WTC11 (cell line): ENCODE measurements at places on chromosomes 6 and 20.
A peak's percentile ranks its signal among the peaks of the same experiment; 100 is the strongest.

- no peak for DNase-seq
Measured at GRCh38 chr6:122702841-122703240, 76.7 kb upstream of the FABP7 start.

DNA sequence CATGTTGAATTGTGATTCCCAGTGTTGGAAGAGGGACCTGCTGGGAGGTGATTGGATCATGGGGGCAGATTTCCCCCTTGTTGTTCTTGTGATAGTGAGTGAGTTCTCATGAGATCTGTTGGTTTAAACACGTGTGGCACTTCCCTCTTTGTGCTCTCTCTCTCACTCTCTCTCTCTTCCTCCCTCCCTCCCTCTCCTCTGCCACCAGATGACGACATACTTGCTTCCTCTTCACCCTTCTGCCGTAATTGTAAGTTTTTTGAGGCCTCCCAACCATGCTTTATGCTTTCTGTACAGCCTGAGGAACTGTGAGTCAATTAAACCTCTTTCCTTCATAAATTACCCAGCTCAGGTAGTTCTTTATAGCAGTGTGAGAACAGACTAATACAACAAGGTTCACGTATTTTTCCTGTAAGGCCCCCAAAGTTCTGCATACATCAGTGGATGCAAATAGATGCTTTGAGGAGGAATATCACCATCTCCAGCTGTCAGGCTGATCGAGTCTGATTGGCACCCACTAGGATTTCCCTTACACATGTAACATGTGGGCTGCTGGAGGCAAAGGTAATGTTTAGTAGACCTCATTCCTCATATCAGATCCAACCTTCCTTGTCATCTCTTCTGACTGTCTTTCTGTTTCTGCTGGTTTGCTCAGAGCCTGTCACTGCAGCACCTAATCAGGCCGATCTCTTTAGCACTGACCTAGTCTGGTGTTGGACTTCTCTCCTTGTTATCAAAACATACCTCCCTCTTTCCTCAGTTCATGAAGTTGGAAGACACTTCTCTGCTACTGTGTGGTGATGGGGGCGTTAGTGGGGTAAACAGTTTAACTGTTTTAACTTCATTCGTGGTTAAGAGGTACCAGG, 54.3 kb upstream of the BACH2 start:
- DNase-seq = no peak

DNA sequence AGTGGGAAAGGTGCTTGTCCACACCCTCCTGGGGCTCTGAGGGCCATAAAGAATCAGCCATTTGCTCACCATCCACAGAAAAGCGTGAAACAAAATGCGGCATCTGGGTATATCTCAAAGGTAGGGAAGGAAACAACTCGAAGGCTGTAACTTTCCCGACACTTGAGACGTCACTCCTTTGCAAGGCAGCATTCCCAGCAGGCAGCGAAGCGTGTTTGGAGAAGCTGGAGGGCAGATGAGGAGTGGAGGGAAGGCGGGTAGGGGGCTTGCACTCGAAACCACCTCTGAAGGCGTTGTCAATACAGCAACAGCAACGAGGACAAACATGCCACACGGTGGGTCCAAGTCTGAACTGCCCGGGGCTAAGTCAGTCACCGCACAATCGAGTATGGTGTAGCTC, 98.4 kb downstream of the FOXC1 start:
- DNase-seq = no peak

DNA sequence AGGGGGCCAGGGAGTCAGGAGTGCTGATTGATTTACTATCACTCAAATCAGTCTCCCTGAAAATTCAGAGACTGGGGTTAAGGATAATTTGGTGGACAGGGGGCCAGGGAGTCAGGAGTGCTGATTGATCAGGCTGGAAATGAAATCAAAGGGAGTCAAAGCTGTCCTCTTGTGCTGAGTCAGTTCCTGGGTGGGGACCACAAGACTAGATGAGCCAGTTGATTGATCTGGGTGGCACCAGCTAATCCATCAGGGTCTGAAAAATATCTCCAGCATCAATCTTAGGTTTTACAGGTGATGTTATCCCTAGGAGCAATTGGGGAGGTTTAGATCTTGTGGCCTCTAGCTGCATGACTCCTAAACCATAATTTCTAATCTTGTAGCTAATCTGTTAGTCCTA, 6.1 kb upstream of the AFG1L start:
- DNase-seq = no peak

DNA sequence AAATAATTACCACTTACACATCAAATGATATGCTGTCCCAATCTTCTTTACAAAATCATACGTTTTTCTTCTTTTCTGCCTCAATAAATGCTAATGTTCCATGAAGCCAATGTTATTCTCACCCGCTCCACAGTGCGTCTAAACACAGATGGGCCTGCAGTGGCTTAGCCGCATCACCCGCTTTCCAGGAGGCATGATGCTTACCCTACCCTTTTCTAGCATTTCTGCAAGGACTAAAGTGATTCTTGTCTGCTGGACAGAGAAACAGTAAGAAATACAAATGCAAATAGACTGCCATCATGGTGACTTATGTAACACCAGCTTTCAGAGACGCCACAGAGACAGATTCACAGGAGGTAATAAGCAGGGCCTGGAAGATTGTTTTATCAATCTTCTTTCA, 104.4 kb downstream of the RNASET2 start:
- no peak for DNase-seq

GRCh38 chr6:125940247-125941041, 16.1 kb upstream of the HINT3 start:
- no peak for DNase-seq

DNA sequence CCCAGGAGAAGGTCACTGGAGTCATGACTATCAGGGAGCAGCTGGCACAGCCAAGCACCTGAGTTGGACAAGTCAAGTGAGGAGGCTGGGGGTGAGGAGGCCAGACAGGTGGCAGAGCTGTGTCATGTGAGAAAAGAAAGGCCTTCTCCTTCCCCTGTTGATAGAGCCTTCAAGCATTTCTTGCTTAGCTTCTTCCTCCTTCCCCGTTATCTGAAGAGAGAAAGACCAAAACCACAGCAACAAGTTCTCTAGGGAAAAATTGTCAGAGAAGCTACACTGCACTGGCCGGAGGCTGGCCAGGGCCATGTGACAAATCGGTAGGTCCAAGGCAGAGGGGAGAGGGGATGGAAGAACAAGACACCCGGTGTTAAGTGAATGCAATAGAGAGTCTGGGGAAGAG, 202.1 kb upstream of the PRDM1 start:
- no peak for DNase-seq

DNA sequence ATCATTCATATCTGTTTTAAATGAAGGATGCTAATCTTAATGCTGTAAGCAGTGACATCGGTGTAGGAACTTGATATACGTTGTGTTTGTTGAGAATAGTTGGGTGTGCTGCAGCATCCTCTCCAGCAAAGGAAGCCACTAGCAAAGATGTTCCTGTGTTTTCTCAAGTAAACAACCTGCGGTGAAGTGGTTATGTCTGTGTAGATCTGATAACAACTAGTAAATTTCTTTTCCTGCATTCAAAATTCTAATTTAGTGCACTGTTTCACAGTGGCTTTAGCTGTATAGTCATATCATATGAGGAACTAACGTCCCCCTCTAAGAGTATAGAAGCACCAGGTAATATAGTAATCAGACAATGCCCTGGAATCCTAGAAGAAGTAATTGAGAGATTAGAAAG, 38.7 kb downstream of the NCOA7 start:
- no peak for DNase-seq

DNA sequence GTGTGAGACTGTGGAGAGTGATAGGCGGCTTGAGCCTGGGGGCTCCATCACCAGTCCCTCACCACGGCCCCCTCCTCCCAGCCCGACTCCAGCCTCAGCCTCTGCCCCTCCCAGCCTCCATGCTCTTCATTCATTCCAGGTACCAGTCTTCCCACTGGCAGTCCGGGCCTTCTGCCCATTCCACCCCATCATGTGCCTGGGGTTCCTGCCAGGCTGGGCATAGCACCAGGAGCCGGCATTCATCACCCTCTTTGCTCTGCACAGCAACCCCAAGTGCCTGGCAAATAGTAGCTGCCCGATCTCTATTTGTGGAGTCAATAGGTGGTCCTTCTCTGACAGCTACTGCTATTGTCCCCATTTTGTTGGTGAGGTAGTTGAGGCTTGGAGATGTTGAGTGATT, 39.6 kb upstream of the GTSF1L start:
- DNase-seq = no peak

- no peak for DNase-seq
Measured at GRCh38 chr6:66199171-66199570, 492.1 kb upstream of the EYS start.

- DNase-seq = peak; percentile 64
Measured at GRCh38 chr6:144150710-144151657, 667 bp downstream of the STX11 start.

GRCh38 chr6:34514593-34515472, 41.3 kb downstream of the SPDEF start:
- peak; percentile 58 for DNase-seq
